ENCODE measurements at places on chromosomes 11 and 22. TPM values are rescaled to one million over a fixed set of nuclear protein-coding genes. Genes with fewer than 3 reads are reported as not detected.

DNA sequence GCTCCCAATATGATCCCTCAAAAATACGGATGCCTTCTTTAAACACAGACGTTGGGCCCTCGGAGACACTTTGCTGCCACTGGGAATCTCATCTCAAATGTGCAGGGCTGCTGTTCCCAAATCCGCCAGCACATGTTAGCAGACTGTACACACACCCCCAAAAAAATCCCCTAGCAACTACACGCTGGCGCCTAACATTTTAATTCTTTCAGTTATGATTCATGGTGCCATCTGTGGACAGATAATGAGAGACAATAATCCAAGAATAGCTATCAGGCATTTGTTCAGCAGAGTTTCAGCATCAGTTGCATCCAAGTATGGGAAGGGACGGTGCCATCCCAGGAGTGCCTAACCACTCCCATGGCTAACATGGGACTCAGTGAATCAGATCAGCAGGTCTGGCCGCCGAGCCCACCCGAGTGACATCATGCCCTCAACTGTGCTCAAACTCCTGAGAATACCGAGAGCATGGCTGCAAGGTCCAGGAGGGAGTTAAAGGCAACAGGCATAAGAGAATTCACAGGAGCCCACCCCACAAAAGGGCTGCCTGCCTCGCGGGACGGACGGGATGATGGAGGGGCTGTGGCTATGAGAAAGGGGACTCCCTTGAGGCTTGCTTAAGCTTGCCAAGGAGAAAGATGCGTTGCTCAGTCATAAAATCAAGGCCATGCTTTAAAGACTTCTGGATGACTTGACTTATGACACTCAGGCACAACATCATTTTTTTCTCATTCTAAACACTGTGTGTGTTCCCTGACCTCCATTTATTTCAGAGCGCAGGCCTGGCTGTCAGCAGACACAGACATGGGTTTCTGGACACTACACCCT, 337.0 kb downstream of the SHANK2 start:
- no peak for DNase-seq

- DNase-seq: no peak
Observed at GRCh38 chr11:35036639-35037038, 102.3 kb upstream of the CD44 start.

Gene SYT8
- not detected for total RNA-seq

Gene NFAM1
- total RNA-seq: 2.6 TPM

Gene E2F8
- total RNA-seq: 3.4 TPM

DNA sequence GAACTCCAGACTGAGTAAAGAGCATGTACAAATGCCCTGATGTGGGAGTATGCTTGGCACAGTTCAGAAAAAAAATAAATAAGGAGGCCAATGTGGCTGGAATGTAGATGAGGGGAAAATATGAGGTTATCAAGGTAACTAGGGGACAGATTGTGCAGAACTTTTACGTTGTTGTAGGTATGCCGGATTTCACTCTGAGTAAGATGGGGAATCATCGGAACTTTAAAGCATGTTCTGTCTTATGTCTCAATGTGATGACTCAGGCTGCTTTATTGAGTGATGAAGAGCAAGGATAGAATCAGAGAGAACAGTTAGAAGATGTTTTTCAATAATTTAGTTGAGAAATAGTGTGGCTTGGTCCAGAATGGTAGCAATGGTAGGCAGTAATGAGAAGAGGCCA, 130.4 kb downstream of the C11orf87 start:
- DNase-seq: no peak

- peak; percentile 75 for DNase-seq
Observed at GRCh38 chr22:39148727-39149535, 3.5 kb downstream of the CBX7 start.

- DNase-seq: no peak
Observed at GRCh38 chr22:19105867-19106802, 16.1 kb downstream of the DGCR2 start.

All from left cardiac atrium (tissue), 4 donors.